ACHN (cell line): ENCODE measurements at places on chromosomes 6 and 20.

DNA sequence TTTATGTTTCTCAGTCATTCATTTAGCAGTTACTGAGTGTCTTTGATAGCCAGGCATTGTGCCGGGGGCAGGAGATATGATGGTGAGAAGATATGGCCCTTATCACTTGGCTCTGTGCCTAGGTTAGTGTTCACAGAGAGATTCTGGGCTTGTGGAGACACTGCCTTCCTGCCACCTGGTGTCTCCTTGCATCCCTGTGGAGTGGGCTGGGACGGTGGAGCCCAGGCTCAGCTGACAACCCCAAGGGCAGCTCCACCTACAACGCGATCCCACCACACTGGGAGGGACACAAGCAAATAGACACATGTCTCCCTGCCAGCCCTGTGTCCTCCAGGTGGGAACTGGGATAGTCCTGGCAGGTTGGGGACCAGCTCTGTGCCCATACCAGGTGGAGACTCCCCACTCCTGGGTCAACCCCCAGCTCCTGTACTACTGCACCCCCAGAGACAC, 30.3 kb upstream of the VEGFA start:
- DNase-seq = no peak

DNA sequence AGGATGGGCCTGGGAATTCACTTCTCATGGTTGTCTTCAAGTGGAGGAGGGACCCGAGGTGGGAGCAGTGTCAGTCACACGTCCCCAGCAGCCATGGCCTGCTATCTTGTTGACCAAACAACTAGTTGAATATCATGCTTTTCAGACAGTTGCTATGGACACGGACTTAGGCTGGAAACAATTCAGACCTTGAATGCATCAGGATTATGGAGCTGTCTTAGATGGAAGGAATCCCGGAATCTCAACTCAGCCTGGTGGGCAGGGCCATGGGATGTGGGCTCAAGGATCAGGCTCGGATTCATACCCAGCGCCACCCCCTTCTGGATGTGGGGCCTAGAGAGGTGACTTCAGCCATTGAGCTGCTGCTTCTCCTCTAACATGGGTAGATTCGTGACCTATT, 112.6 kb downstream of the DLGAP4 start:
- DNase-seq = no peak

DNA sequence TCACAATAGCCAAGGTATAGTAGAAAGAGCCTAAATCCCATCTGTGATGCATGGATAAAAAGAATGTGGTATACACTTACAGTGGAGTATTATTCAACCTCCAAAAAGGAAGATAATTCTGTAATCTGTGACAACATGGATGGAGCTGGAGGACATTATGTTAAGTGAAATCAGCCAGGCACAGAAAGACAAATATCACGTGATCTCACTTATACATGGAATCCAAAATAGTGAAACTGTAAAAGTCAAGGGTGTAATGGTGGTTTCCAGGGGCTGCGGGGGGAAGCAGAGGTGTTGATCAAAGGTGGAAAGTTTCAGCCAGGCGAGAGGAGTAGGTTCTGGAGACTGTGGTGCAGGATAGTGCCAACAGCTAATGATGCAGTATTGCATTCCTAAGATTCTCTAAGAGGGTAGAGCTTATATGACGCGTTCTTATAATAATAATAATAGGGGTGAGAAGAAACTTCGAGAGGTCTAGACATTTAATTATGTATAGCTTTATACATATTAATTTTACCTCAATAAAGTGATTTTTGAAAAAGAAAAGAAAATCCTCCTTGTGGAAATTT, 246.1 kb downstream of the FOXA2 start:
- DNase-seq = no peak

GRCh38 chr20:18288749-18289267, 481 bp downstream of the ZNF133 start:
- DNase-seq = peak; percentile 21

- no peak for DNase-seq
Measured at GRCh38 chr20:51799401-51799860, 2.9 kb downstream of the SALL4 start.

GRCh38 chr20:63164484-63165355, 51.2 kb downstream of the YTHDF1 start:
- no peak for DNase-seq

DNA sequence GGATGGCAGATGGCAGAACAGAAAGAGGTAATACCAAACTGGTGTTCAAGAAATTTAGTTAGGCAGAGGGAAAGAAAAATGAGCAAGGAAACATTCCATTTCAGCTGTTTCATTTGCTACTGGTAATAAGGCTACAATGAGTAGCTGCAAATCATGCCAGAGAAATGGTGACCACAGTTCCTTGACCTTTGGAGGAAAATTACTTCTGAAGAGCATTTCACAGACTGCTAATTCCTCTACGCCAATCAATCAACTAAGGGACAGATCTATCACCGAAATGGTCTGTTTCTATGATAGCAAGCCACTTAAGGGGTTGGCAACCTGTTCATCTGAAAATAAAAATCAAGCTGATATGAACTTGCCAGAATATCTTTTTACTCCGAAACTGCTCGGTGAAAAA, 119.5 kb downstream of the PTPRK start:
- no peak for DNase-seq

- no peak for DNase-seq
Measured at GRCh38 chr6:42748203-42748898, 2.4 kb upstream of the TBCC start.

DNA sequence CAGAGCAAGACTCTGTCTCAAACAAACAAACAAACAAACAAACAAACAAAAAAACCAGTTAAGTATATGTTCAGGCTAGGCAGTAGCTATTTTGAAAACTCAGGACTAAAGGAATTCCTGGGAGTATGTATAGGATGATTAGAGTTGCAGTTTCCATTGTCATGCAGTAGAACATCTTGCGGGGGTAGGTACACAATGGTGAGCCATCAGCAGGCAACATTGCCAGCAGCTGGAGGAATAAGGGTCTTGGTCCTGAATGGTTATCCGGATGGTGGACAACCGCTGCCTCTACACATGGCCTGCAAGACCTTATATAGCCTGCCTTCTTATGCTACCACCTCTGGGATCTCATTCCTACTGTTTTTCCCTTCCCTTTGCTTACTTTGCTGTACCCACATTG, 297.5 kb downstream of the SOX4 start:
- DNase-seq = no peak

GRCh38 chr6:145633981-145634627, 101.2 kb downstream of the EPM2A start:
- peak; percentile 71 for DNase-seq

GRCh38 chr20:49612127-49612738, 44.3 kb upstream of the PTGIS start:
- no peak for DNase-seq

GRCh38 chr6:55034752-55035151, 139.6 kb upstream of the HCRTR2 start:
- DNase-seq = no peak

DNA sequence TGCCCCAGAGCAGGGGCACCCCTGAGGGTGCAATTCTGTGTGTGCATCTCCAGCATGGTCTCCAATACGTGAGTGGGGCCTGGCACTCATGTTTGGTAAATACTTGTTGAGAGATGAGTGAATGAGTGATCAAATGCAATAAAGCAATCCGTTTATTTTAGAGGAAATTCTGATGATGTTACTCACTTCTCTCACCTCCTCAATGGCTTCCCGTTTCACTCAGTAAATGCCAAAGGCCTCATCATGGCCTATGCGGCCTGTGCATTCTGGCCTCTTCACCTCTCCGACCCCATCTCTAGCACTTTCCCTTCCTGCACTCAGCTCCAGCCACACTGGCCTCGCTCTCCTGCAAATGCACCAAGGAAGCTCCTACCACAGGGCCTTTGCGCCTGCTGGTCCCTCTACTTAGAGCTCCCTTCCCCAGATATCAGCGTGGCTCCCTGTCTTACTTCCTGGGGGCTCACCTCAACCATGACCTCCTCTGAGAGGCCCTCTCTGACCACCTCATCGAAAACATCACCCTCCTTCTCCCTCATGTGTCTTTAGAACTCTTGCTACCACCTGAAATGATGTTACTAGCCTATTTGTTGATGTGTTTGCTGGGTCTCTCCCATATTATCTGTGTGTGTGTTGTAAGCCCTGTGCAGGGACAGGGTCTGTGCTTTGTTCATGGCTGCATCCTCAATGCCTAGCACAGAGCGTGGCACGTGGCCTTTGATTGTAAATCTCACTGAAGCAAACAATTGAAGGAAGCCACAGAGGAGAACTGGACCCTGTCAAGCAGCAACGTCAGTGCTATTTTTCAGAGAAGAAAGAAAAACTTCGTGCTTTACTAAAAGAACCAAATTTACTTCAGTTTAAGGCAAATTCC, 42.6 kb downstream of the RAB44 start:
- no peak for DNase-seq

DNA sequence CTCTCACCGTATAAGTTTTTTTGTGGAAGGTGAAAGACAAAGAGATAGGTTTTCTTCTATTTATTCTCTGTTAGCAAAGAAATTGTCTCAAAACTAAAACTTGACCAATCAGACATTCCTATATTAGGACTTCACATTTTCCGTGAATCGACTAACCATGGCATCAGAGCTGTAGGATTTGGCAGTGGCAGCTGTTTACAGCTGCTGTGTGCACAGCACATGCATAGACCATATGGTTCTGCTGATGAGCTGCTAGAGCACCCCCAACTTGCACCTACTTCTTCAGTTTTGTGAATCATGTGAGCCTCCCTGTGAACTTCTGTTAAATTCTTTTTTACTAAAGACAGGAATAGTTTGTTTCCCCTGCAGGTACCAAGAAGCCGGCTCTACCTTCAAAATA, 157.9 kb downstream of the RFX6 start:
- no peak for DNase-seq

- no peak for DNase-seq
Measured at GRCh38 chr6:23371132-23371915, 754.7 kb upstream of the NRSN1 start.

- no peak for DNase-seq
Measured at GRCh38 chr20:61903575-61904340, 161.9 kb downstream of the TAF4 start.

DNA sequence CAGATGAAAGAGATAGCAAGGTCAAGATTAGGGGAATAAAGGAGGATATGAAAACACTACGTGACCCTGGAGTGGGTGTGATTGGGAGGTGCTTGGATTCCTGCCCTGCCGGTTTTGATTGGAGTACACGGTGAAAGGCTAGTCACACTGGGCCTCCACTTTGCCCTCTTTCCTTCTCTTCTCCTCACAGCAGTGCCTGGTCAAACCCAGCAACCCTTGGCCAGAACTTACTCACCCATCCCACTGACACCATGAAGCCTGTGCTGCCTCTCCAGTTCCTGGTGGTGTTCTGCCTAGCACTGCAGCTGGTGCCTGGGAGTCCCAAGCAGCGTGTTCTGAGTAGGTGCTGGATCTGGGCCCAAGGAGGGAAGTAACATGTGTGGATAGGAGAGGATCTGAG, at the start of gene WFDC13:
Gene WFDC13, plus strand, starts transcription at position 166 of the 400 bp plus-strand sequence. Its CDS starts 86 bp downstream, at position 252.
- no peak for DNase-seq

DNA sequence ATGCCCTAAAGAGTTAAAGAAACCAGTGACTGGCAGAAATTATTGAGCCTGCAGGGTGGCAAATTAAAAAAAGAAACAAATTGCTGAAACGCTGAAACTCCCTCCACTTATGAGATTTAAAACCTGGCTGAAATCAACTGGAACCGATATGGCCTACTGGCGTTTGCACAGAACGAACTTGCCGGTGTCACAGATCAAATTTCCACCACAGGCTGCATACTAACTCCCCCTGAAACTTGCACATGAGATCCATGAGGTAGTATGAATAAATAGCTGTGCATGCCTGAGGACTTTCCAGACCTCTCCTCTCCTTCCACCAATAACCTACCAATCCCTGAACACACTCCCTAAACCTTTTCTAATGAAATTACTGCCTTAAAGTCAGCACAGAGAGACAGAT, 150.4 kb downstream of the RNGTT start:
- no peak for DNase-seq

DNA sequence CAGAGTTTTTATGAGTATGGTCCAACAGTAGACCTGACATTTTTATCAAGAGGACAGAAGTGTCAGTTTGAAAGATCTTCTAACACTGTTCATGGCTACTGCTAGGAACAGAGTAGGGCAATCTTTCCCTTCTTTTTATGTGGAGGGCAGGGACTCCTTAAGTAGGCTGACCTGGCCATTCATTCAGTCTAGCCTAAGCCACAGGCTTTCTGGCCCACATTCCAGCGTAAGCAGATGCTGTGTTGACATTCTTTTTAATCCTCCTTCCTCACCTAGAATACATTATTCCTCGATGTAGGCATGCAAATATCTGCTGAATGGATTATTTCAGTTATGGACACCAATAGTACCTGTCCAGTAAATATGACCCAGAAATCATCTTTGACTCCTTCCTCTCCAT, 188.3 kb downstream of the ATXN1 start:
- no peak for DNase-seq
